ENCODE measurements at places on chromosomes 5 and 9.

GRCh38 chr5:25301836-25302235 is 657.1 kb upstream of the CDH10 start:
- no peak for DNase-seq

- DNase-seq = peak; percentile 85
Observed at GRCh38 chr9:96383165-96383942, at the start of gene SLC35D2. Gene SLC35D2, minus strand, starts transcription at chr9:96383711. Its CDS starts 77 bp downstream, at chr9:96383634.

- no peak for DNase-seq
Observed at GRCh38 chr5:133992429-133993155, 12.2 kb downstream of the VDAC1 start.

- no peak for DNase-seq
Observed at GRCh38 chr5:165786073-165786472, 2280.7 kb downstream of the MAT2B start.

GRCh38 chr5:73908395-73908794 is 282.4 kb downstream of the ARHGEF28 start:
- DNase-seq = no peak

- DNase-seq = no peak
Observed at GRCh38 chr5:175853573-175854230, 17.7 kb upstream of the CPLX2 start.

DNA sequence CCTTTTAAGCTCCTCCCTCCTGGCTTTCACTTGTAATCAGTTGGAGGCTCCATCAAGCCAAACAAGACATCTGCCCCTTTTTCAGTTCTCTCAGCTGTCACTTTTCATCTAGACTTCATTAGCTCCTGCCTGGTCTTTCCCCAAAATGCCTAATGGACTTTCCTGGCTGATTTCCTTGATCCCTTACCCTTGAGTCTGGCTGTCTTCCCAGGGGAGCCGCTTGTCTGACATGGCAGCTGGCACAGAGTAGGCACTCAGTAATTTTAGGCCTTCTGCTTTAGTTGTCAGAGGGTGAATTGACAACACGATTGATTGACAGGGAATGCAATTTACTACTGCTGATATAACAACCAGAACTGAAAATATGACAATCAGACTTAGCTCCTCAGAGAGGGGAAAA is 2.1 kb downstream of the C9orf153 start:
- no peak for DNase-seq

- no peak for DNase-seq
Observed at GRCh38 chr9:34386656-34387055, 10.0 kb upstream of the MYORG start.

- no peak for DNase-seq
Observed at GRCh38 chr5:69432412-69433206, 17.7 kb downstream of the MARVELD2 start.

DNA sequence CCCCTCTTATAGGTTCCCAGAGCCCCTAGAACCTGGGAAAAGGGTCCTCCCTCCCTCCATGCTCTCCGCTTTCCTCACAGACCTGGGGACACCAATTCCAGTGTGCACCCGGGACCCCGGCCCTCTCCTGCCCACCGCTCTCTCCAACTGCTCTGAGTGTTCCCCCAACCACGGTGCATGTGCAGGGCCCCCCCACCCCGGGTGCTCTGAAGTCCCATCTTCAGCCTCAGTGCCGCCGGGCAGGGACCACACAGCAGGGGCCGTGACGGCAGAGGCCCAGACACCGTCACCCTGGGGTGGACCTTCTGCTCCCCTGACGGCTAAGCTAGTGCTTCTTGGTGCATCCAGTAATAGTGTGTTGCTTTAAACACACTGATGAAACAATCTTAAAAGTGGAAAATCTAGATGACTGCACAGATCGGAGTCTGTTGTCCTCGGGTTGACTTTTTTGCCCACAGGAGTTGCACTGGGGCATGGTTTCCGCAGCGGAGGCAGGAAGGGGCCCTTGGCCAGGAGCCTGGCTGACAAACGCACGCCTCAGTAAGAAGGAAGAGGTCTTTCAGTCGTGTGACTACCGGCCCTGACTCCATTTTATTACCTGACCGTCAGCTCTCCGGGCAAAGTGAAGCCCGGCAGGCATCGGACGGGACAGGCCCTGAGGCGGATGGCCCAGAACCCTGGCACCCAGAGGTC is 36.2 kb upstream of the SLC6A3 start:
- no peak for DNase-seq

GRCh38 chr5:88940713-88941112 is 57.7 kb upstream of the MEF2C start:
- no peak for DNase-seq

DNA sequence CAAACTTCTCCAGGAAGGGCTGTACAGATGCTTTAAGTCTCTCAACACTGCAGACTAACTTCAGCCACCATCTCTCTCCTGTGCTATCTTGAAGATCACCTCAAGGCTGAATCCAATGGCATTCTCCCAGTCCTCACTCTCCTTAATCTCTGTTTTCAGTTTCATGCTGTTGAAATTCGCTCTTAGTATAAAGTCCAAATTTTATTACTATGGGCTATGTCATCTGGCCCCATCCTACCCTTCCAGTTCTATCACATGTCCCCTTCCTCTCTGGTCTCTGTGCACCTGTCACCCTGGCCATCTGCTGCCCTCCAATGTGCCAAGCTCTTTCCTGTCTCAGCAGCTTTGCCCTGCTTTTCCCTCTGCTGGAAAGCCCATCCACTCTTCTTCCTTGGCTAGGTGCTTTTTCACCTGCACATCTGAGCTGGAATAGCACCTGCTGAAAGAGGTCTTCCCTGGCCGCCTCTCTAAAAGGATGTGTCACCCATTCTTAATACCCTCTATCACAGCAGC is 284.7 kb upstream of the MAP3K1 start:
- DNase-seq = no peak

DNA sequence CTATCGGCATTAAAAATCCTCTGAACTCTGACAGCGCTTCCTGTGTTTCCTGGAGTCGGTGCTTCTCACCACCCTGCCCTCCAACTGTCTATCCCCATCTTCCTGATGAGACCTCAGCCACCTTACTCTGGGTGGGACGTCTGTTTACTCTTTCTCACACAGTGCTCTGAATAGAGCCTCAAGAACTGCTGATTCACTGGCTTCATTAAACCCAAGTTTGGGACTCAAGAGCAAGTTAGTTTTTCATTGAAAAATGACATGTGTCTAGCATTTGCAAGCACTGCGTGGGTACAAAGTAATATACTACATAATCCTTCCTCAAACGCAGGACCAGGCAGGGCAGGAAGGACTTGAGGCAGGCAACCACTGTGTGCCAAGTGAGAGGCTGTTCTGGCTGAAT is 49.5 kb downstream of the DAP start:
- DNase-seq = no peak

- peak; percentile 29 for DNase-seq
Observed at GRCh38 chr5:10351199-10351905, 2.1 kb upstream of the MARCHF6 start.

DNA sequence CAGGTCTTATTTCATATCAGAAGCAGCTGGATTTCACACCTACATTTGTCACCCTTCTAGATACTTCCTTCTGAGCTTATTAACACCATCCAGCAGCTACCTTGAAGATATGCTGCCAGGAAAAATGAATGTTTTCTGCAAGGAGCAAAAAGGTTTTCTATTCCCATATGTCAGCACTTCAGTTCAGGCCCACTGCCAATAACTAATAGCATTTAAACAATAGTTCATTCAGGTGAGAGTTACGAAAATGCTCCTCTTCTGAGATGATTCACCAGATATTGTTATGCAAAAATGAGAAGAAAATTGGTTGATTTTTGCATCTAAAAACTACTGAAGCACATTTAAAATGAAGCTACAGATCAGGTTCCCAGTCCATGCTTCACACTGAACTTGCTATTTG is 56.4 kb upstream of the ISL1 start:
- DNase-seq = no peak

- no peak for DNase-seq
Observed at GRCh38 chr5:146221234-146221633, 17.8 kb downstream of the RBM27 start.

- DNase-seq = no peak
Observed at GRCh38 chr5:17089690-17090089, 127.7 kb upstream of the BASP1 start.

- DNase-seq = no peak
Observed at GRCh38 chr5:101543780-101544179, 640.7 kb upstream of the ST8SIA4 start.

DNA sequence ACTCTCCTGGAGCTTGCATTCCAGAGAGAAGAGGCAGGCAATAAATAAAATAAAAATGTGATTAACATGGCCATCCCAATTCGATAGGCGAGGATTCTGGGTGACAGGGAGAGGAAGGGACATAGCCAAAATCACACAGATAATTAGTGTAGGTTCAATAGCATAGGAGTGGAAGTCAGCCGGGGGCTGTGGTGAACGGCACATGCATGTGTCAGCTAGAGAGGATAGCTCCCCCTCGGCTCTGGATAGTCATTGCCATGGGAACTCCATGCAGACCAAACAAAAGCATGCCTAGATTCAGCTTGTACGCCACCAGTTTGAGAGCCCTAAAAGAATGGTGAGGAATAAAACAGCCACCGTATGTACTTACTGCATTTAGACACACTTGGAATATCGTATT is 223.5 kb downstream of the GRIA1 start:
- no peak for DNase-seq

- peak; percentile 90 for DNase-seq
Observed at GRCh38 chr5:143405063-143405848, 1.8 kb upstream of the NR3C1 start.

GRCh38 chr9:115230924-115231515 is 113.1 kb upstream of the TNC start:
- DNase-seq = no peak

GRCh38 chr9:94639061-94639998 is at the start of gene FBP1:
Gene FBP1, minus strand, starts transcription at chr9:94639518. Its CDS starts 208 bp downstream, at chr9:94639310.
- peak; percentile 39 for DNase-seq

DNA sequence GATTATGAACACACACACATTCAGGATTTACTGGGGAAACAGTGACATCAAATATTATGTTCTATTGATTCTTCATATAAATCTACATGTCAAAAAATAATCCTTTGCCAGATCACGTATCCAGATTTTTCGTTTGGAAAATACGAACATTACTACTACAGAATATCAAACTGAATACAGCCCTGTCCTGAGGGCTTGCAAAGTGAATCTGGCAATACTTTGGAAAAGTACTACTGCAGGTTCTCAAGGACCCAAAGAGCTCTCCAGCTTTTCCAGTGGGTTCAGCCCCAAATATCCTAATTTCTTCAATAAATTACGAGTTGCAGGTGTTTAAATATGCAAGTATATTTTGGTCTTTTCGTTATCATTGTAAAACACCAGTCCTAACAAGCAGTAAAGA is 411 bp upstream of the NDUFS4 start:
- DNase-seq = no peak

GRCh38 chr5:91170266-91170665 is 212.9 kb downstream of the ARRDC3 start:
- no peak for DNase-seq

- DNase-seq = no peak
Observed at GRCh38 chr5:137710086-137710485, 25.8 kb downstream of the KLHL3 start.

- no peak for DNase-seq
Observed at GRCh38 chr5:150710165-150710564, 9.3 kb upstream of the RBM22 start.

DNA sequence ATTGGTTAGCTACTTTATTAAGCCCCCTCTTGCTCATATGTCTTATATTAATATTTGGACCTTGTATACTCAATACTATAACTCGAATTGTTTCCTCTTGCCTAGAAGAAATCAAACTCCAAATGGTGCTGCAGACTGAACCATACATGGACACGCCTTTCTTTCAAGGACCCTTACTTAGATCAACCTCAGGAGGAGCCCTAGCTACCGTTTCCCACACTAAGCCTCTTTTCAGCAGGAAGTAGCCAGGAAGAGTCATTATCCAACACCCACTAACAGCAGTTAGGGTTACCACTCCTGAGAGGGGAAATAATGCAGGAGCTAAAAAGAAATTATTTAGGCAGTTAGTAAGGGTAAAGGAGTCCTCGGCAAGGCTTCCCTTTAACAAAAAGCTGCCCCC is 243.8 kb upstream of the PUM3 start:
- no peak for DNase-seq

GRCh38 chr5:14206028-14206725 is 63.0 kb downstream of the TRIO start:
- DNase-seq = no peak

- DNase-seq = no peak
Observed at GRCh38 chr9:33117306-33117705, 40.8 kb upstream of the SMU1 start.

DNA sequence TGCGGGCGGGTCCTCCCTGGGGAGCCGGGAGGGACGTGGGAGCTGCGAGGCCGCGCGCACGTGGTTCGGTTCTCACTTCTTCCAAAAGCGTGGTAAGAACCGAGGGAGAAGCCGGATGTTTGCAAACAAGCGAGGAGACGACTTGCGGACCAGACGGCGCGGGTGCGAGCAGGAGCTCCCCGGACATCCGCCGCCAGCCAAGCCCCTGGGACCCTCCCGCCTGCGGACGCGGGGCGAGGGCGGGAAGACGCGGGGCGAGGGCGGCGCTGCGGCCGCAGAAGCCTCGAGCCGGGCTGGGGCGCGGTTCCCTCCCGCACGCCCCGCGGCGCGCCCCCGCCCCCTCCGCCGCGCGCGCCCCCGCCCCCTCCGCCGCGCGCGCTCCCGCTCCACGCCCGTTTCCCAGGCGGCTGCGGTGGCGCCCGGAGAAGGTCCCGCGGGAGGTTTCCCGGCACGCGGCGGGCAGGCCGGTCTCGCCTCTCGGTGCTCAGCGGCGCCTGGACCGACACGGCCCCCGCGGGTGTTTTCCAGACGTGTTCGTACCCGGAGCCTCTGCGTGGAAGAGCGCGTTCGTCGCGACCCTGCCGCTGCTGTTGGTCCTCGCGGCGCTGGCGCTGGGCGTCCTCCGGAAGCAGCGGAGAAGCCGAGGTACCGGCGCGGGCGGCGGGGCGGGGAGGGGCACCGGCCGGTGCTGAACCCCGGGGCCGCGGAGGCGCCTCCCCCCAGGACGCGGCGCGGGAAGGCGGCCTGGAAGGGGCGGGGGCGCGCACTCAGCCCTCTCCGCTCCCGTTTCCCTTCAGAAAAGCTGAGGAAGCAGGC is 12.8 kb downstream of the BTNL9 start:
- DNase-seq = no peak

GRCh38 chr9:121640076-121640475 is 11.4 kb upstream of the DAB2IP start:
- peak; percentile 75 for DNase-seq

- DNase-seq = no peak
Observed at GRCh38 chr9:104090578-104090977, 3.5 kb upstream of the SMC2 start.

GRCh38 chr9:129557192-129558036 is 63.5 kb downstream of the C9orf50 start:
- peak; percentile 98 for DNase-seq

DNA sequence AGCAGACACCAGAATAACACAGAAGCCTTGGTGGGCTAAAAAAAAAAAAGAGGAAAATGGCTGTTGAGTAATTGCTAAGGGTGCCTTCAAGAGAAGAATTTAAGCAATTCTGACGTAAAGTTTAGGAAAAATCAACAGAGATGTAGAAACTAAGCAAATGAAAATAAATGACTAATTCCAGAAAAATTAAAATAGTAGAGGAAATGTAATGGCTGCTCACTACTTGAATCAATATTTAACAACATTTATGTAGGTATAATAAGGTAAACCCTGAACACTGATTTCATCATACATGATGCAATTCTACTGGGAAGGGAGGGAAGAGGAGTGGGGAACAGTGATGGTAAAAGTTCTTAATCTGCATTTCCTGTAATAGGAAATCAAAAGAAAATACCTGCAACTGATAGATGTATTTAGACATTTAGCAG is 41.4 kb downstream of the PUM3 start:
- DNase-seq = no peak

- no peak for DNase-seq
Observed at GRCh38 chr5:168474319-168474718, 12.0 kb upstream of the RARS1 start.

Data from ELF-1 (cell line).